ENCODE measurements at places on chromosomes 7 and 10.

- DNase-seq: no peak
These were observed 11.0 kb upstream of the ADD3 start for GRCh38 chr10:109996766-109997171.

DNA sequence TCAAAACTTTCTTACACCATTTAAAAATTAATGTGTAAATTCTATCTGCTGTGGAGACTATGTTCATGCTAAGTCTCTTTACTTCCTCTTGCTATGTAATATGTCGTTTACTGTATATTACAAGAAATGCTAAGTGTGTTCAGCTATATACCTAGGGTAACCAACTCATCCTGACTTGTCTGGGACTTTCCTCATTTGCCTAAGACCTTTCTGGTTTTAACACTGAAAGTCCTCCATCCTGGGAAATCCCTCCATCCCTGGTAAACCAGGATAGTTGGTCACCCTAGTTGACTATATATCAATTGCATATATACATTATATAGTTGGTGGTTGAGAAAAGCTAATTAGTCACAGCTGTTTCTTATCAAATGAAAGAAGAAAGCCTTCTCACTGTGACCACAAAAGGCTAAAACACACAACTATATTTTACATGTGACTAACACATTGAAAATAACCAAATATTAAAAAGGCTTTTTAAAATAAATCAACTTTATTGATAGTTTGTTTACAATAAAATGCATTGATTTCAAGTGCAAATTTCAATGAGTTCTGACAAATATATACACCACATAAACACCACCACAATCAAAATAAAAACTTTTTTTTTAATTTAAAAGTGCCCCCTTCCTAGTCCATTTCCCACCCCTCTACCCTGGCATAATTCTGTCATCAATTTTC is 167.7 kb upstream of the INHBA start:
- no peak for DNase-seq

DNA sequence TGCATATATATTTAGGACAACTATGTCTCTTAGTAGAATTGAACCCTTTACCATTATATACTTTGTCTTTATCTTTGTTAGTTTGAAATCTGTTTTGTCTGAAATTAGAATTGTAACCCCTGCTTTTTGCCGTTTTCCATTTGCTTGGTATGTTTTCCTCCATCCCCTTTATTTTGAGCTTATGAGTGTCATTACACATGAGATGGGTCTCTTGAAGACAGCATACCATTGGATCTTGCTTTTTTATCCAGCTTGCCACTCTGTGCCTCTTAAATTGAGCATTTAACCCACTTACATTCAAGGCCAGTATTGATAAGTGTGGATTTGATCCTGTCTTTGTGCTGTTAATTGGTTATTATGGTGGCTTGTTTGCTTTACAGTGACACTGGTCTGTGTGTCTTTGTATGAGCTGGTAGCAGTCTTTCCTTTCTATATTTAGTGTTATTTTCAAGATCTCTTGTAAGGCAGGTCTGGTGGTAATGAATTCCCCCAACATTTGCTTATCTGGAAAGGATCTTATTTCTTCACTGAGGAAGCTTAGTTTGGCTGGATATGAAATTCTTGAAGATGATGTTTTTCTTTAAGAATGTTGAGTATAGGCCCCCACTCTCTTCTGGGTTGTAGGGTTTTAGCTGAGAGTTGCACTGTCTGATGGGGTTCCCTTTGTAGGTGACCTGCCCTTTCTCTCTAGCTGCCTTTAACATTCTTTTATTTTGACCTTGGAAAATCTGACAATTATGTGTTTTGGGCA is 149.5 kb downstream of the AHR start:
- no peak for DNase-seq

- DNase-seq: no peak
These were observed 106.3 kb downstream of the C10orf105 start for GRCh38 chr10:71613261-71613777.

GRCh38 chr7:53315981-53316380 is 280.5 kb downstream of the POM121L12 start:
- no peak for DNase-seq

- no peak for DNase-seq
These were observed 2.2 kb downstream of the IFT22 start for GRCh38 chr7:101319401-101319800.

GRCh38 chr10:49679480-49679893 is at the start of gene C10orf53:
Gene C10orf53, plus strand, starts transcription at chr10:49679651. Its CDS starts 47 bp downstream, at chr10:49679698.
- peak; percentile 3 for DNase-seq

- DNase-seq: no peak
These were observed 140.5 kb downstream of the BICC1 start for GRCh38 chr10:58653139-58653538.

GRCh38 chr10:77618117-77618516 is 19.5 kb downstream of the KCNMA1 start:
- DNase-seq: no peak

DNA sequence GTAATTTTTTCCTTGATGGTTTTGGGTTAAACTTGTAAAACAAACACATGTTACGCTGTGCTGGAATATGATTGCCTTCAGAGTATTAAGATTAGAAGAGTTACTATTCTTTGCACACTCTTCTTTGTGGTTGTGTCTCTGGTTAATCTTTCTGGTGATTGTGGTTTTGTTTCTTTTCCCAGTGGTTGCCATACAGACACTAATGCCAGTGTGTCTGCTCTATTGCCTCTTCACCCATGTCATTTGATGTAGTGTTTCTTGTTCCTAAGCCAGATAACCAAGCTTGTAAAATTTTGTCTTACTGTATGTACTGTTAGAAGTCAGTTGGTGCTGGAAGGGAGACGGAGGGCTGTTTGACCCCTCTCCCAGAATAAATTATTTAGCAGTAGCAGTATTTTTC is 124.8 kb downstream of the PHTF2 start:
- DNase-seq: no peak

GRCh38 chr7:55073976-55074528 is 55.2 kb downstream of the EGFR start:
- peak; percentile 3 for DNase-seq

DNA sequence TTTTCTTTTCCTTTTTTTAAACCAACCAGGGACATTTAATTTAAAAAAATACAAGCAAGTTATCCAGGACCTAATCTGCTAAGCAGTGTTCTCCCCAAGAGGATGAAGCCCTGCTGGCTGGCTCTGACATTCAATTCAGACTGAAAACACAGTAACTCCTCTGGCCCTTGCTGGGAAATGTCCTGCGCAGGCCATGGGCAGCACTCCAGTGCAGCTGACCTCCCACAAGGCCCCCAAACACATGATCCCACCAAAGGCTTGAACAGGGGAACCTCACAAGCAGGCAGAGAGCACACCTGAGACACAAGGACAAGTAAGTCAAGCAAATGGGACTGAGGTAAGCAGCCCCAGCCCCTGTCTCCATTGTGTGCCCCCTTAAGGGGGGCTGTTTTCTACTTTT is 56.9 kb upstream of the FHIP2A start:
- DNase-seq: no peak

Measured in stimulated activated CD4-positive, alpha-beta T cell treated with anti-CD3 and anti-CD28 coated beads, TNF-alpha, amount 100 ng/mL, for 24 hours (primary cell).